ENCODE measurements at places on chromosomes 6 and 20.

GRCh38 chr6:29757701-29758293, 34.6 kb downstream of the HLA-F start:
- no peak for DNase-seq

DNA sequence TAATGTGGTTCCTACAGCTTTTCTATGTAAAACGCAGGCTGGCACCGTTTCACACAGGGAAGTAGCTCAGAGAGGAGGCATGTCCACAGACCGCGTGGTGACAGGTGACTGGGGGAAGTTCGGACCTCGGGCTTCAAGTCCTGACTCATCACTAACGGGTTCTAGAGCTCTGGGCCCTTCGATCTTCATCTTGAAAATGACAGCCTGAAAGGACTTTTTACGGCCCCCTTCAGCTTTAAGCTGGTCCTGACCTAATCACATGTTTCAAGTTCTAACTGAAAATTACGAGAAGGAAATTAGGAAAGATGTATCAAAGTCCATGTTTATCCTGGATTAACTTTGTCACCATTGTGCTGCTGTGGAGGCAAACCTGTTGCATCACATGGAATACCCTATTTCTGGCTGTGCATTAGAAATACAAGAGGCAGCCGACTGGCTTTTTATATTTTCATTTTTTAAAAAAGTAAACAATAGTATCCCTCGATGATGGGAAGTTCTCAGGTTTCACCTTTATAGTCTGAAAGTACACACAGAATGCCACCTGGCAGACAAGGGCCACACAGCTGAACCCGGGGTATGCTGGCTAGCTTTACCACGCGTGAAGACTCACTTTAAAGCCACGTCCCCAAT, 2.0 kb downstream of the MAN1A1 start:
- no peak for DNase-seq

DNA sequence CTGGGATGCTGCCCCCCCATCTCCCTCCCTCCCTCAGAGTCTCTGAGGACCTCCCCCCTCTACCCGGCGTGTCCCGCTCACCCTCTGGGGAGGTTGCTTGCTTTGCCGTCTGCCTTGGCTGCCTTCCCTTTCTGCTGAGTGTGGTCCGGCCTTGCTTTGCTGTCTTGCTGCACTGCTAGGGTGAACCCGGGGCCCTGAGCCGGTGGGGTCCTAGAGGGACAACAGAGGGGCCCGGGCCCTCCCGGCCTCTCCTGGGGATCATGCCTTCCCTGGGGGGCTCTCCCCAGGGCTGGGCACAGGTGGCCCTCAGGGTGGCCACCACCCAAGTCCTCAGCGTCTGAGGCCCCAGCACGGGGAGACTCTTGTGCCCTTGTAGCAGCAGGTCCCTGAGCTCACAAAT, 19.3 kb downstream of the SLCO4A1 start:
- no peak for DNase-seq

DNA sequence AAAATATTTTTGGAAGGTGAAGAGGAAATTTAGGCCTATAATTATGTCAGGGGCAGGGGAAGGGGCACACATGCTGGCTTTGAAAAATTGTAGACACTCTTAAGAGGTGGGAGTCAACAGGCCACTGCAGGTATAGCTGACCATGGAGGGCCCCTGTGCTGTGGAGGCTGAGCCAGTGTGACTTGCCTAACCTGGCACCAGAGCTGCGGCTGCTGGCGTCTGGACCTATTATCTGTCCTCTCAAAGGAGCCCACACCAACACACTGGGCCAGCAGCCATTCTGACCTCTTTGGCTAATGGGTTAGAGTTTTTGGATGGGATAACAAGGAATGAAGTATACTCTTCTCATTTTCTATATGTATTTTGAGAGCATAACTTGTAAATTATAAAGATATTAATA, 4.5 kb downstream of the GID8 start:
- DNase-seq, result no peak

DNA sequence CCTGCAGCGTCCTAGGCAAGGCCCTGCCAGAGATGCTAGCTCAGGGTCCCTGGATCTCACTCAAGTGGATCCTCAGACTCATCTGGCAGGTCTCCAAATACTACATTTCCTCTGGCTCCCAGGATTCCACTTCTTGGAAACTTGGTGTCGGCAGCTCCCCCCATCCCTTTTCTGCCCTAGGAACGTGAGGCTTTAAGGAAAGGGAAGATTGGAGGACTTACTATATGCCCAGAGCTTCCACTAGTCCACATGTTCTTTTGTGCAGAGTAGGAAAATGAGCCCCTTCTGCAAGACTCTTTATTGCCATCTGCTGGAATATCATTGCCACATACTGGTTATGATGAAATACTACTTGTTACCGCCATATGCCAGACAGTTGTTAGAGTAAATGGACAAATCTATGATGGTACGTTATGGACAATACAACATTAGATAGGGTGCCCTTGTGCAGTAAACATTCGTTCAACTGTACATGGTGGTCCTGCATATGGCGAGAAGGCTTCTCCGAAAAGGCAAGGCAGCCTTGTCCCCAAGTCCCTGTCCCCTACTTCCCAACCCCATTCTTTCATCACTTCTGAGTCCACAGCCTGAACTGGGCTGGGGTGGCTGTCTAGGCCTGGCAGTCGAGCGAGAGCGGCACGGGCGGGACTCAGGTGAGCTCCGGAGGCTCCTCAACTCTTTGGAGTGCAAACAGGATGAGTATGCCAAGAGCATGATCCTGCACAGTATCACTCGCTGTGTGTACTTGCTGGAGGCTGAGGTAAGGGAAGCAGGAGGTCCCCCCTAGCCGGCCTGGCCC, 780 bp downstream of the ARMC12 start:
- peak; percentile 62 for DNase-seq

GRCh38 chr20:37380864-37381579, 35.1 kb downstream of the SRC start:
- no peak for DNase-seq

All from brain microvascular endothelial cell (primary cell).